AG09309 (cell line): ENCODE measurements at places on chromosomes 7 and 10.

DNA sequence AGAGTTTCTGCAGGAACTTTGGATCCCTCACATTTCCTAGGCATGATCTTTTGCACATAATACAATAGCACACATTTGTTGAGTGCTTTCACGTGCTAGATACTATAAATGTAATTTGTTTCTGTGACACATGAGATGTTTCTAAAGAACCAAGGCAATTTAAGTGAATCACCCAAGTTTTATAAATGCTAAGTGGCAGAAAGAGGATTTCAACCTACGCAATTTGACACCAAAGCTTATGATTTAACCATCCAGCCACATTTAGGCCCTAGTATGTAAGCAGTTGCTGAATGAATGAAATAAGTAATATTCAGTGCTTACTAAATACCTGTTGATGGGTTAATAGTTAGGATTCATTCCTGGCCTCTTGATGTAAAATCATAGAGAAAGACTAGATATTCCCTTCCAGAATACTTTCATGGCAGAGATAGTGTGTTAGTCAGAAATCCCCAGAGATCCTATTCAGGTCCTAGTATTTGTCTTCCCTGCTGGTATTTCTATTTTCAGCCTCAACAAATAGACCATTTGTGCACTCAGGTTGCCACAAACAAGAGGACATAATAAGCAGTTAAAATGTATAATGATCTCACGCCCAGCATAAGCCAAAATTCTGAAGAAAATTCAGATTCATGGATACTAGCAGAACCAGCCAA lies 572.6 kb downstream of the IPMK start:
- DNase-seq, result peak; percentile 21

GRCh38 chr7:26370011-26370410 lies 78.3 kb downstream of the SNX10 start:
- no peak for DNase-seq

GRCh38 chr7:106017657-106018056 lies 54.6 kb downstream of the CDHR3 start:
- DNase-seq, result no peak

DNA sequence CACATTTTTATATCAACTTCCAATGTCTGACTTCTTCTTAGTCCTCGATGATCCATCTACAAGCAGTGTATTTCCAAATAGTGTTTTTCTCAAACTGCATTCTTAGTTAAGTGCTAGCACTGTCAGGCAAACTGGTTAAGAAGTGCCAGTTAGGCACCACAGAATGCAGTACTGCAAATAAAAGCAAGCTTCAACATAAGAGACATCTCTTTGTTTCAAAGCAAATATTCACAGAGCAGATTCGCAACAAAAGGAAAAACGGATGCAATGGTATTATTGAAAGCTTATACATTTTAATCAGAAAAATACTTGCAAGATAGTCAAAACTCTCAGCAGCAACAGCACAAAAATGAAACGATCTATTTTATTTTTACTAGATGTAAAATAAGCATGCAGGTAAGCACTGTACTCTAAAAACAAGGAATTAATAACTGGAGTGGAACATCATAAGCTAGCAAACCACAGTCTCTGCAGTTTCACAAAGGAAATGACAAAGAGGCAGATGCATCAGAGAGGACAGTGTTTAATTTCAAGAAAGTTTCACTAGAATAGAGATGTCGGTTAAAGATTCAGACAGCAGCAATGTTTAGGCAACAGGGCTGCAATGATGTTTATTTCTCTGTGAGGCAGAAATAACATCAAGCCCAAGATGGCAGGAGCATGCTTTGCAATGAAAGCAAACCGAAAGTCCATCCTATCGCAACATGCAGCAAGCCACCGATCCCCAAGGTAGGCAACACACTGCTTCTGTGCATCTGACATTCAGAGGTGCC lies 82.0 kb downstream of the FGFR2 start:
- DNase-seq, result no peak

GRCh38 chr10:11359869-11360268 lies 251.6 kb downstream of the USP6NL start:
- no peak for DNase-seq

DNA sequence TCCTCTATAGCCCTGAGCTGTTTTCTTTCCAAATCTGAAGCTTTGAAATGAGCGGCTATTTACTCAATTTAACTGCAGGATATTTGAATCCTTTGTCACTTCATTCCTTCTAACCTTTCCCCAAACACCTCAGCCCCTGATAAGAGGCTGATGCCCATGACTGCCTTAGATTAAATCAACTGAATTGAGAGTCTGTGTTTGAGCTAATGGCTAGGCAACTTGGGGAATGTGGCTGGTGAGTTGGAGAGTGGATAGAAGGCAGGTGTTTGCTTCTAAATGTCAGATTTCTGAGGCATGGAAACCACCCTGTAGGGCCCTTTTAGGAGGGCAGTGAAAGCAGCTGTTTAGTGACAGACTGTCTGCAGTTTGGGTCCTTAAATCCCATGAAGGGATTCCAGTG lies 759.9 kb downstream of the LRMDA start:
- DNase-seq, result no peak

DNA sequence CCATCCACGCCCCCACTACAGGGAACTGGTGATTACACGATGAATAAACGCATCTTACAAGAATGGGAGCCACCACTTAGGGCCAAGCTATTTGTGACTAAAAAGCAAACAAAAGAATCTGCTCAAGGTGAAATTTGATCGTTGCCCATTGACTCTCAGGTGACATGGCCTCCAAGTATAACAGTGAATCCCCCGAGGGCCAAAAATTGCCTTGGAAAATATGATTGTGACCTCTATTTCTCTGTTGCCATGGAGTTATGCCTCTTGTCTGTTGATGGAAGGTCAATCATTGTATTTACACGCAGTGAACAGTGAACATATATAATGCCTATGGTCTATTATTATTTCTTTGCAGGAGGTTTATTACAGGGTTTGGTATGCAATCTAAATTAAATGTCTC lies 282.3 kb downstream of the KLF6 start:
- DNase-seq, result no peak

- DNase-seq, result no peak
These were observed 20.7 kb downstream of the MET start for GRCh38 chr7:116692401-116693308.

- no peak for DNase-seq
These were observed 47.2 kb downstream of the NEURL1 start for GRCh38 chr10:103540722-103541121.

DNA sequence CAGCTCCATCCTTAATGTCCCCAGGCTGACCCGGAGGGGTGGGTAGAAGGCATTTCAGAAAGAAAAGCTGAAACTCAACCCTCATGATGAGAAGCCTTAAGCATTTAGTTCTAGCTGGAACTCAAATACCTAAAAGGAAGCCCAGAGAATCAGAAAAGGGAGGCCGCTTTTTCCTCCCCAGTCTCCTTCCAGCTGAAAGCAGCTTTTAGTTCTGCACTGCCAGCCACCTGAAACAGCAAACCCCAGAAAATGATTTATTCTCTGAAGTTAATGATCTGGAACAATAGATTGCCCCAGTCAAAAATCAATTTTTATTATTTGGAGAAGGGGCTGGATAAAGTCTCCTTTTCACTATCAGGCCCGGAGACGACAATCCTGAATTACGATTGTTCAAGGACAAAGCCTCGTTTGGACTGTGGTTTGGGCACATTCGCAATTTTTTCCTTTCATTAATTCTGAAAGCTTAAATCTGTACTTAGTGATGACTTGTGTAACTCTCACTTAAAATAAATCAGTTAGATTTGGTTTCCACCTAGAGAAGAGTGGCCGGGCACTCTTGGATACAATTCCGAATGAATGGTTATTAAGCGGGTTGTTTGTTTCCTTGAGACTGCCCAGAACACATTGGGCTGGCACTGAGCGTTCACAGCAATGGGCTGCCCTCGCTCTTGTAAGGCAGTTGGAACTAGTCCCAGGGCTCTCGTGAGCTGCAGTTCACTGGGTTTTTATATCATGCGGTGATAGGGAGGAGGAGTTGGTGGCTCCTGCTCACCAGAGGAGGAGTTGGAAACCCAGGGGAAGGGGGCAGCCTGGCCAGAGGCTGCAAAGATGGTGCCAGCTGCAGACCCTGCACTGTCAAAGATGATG lies 262.2 kb downstream of the CCSER2 start:
- no peak for DNase-seq

DNA sequence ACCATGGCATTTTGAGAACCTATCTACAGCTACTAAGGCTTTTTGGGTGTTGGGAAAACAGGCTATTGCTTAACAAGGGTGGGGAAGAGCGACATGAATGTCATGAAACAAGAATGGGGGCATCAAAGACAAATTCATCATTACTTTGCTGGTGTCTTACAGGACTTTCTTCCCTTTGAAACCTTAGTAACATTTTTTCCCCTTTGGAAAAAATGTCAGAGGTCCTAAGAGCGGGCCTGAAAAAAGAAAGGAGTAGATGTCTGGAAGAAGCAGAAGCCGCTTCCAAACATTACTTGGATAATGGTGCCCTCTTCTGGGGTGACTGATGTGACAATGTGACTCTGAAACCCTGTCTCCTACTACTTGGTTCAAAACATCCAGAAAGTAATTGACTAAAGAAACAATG lies 3.8 kb upstream of the DDX50 start:
- peak; percentile 34 for DNase-seq

DNA sequence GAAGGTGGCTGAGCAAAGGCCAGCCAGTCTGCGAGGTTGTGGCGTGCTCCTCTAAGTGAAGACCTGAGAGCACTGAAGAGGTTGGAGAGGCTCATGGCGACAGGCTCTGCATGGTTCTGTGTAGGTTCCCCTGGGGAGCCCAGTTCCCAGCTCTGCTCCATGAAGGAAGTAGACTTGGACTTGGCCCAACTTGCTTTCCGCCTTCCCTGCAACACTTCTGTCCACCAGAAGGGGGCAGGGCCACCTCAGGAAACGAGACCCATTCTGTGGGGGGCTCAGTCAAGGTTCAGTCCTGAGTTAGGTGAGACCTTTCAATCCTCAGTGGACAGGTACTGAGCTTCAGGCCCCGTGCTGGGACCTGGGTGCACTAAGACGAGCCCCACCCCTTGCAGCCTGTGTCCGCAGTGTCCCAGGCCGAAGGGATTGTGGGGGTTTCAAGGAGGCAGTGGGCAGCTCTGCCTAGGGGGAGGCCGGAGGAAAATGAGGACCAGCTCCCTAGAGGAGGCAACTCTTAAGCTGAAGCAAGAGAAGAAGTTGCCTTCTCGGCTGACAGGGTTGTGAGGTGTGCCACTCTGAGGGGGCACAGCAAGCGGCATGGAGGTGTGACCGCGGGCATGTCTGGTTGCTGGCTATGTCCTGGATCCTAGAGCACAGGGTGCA lies 15.0 kb upstream of the PCBD1 start:
- no peak for DNase-seq

- no peak for DNase-seq
These were observed 19.1 kb downstream of the SKIDA1 start for GRCh38 chr10:21506351-21506750.

DNA sequence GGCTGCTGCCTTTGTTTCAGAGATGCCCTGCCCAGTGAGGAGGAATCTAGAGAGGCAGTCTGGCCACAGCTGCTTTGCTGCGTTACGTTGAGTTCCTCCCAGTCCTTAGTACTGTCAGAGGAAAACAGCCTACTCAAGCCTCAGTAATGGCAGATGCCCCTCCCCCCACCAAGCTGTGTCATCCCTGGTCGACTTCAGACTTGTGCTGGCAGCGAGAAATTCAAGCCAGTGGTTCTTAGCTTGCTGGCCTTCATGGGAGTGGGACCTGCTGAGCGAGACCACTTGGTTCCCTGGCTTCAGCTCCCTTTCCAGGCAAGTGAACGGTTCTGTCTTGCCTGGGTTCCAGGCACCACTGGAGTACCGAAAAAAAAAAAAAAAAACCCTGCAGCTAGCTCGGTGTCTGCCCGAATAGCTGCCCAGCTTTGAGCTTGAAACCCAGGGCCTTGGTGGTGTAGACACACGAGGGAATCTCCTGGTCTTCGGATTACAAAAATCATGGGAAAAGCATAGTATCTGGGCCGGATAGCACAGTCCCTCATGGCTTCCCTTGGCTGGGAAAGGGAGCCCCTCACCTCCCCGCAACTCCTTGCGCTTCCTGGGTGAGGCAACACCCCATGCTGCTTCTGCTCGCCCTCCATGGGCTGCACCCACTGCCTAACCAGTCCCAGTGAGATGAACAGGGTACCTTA lies 9.1 kb downstream of the SDHAF3 start:
- DNase-seq, result no peak

- DNase-seq, result no peak
These were observed 572 bp downstream of the CHST12 start for GRCh38 chr7:2403718-2404648.

- no peak for DNase-seq
These were observed 9.6 kb downstream of the PSD start for GRCh38 chr10:102408728-102409603.

GRCh38 chr10:103232131-103232673 lies 13.5 kb upstream of the RPEL1 start:
- no peak for DNase-seq

- DNase-seq, result peak; percentile 43
These were observed 320.6 kb downstream of the FRMD4A start for GRCh38 chr10:14010101-14010558.

DNA sequence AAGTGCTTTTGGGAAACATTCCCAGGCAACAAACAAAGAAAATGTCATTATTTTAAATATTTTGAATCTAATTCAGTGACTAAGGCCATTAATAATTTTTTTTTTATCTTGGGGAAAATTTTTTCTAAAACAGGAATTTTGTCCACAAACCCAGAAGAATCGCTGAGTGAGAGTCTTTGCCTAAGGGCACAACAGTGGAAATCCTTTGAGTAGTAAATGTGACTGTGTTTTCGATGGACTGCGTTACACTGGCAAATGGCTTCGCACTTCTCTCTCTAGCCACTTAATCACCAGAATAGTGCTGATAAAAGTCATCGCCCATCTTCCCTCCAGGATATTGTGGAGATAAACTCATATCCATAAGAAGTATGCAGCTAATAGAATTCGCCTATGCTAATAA lies 430.3 kb upstream of the AKR1E2 start:
- DNase-seq, result no peak

DNA sequence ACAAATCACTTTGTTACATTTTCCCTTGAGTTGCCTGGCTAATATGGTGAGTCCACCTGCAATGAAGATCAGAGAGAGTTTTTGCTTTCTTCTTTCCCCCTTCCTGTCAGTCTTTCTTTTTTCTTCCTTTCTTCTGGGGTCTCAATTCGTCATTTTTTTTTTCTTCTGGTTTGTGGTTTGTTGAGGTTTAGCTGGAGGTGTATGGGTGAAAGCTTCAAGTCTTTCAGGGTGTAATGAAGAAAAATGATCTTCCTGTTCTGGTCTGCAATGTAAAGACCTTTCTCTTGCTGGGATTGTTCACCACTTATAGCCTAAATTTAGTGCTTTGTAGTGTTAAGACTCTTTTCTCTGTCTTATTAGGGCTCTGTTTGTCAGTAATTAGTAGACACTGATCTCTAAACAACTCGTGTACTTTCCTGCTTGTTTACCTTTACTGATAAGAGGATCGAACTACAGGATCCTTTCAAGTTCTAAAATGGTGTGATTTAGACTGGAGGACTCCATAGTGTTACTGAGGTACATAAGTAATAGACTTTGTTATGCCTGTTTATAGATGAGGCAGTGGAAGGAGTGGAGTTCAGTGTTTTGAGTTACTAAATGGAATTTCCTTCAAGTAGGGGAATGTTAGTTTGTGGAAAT lies 129.1 kb downstream of the SUGCT start:
- DNase-seq, result no peak

DNA sequence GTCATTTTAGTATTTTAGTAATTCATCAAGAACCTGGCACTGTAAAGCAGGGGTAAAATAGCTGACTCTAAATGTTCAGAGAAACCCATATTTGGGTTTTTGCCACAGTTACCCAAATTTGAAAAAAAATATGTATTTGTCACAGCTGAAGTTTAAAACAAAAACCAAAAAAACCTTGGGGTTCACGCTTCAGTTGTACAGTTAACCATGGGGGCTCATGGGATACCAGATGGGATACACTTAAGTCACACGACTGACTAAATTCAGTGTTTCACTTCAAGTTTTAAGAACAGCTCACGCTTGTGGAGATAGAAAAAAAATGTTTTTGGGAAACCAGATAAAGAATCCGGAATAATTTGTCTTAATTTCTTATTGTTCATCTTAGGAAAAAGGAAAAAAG lies 2.1 kb downstream of the ARL3 start:
- DNase-seq, result no peak
